ENCODE measurements at places on chromosomes 16 and 17.

DNA sequence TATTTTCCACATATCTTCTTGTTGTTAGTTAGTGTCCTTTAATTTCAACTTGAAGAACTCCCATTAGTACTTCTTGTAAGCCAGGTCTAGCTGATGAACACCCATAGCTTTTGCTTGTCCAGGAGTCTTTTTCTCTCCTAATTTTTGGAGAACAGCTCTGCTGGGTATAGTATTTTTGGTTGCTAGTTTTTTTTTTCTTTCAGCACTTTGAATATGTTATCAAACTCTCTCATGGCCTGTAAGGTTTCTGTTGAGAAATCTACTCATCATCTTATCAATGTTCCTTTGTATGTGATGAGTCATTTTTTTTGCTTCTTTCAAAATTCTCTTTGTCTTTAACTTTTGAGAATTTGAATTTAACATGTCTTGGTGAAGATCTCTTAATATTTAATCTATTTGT lies 31.8 kb upstream of the NKD1 start:
- DNase-seq, result no peak

DNA sequence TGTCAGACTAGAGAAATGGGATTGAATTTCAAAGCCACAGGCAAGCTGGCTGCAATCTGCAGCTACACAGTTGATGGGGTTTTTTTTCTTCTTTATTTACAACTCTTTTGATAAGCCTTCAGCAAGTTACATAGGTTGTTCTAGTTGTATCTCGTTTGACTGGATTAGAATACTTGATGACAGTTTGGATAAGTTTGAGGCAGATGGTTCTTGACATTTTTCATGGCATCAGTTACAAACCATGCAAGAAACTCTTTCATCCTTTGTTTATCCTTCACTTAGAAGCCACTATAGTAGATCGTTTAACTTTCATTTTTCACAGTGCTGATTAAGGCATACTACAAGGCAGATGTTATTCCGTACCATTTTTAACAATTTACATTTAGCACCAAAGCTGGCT lies 238.9 kb downstream of the TOX3 start:
- DNase-seq, result no peak

DNA sequence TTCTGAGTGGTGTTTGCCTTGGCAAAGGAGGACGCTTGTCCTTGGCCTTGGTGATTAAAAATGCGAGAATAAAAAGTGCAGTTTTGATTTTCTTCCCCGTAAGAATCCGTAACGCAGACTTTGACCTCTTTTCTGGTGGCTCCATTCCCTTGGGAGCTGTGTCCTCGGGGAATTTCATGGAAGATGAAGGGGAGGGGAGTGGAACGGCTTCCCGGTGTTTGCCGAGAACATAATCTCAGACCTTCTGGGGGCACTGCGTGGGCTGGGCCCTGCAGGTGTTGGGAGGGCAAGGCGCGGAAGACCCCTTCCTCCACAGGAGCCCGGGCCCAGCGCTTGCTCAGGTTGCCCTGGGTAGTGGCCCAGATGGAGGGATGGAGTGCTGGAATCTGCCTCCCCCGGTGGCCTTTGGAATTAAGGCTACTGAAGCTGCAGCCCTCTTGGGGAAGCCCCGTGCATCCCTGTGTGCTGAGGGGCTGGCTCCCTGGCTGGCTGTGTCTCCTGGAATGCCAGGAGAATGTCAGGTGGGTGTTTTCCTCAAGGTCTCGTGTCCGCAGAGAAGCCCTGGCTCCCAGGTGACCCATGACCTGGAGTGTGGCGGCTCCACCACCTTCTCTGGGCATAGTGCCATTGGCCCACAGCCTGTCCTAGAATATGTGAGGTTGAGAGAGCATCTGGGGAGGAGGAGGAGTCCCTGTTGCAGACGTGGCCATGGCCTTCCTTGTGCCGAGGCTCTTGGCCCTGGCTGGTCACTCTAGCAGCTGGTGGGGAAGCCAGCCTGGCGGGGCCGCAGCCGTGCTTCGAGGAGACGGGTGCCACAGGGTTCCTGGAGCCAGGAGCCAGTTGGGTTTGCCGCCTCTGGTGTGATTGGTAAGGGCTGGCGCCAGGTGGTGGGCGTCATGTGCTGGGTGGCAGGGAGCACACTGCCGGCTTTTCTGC lies 3.1 kb downstream of the BAIAP2 start:
- DNase-seq, result no peak

- peak; percentile 74 for DNase-seq
These were observed 641 bp downstream of the SBK1 start for GRCh38 chr16:28292731-28293600.

DNA sequence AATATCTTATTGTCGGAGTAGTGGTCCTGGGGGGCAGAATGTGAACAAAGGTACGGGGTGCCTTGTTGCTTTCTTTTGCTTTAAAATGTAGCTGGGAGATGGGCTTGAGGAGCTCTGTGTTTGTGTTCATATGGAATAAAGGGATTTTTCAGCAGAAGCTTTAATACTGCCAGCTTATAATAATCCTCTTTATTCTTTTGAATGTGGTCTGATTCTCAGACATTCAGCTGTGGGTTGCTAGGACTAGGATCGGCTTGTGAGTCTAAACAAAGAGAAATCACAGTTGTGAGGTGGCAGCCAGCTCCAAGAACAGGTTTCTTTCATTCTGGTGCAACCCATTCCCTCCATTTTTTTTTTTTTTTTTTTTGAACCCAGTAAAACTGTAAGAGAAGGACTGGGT lies 7.2 kb downstream of the MRPL58 start:
- DNase-seq, result no peak

DNA sequence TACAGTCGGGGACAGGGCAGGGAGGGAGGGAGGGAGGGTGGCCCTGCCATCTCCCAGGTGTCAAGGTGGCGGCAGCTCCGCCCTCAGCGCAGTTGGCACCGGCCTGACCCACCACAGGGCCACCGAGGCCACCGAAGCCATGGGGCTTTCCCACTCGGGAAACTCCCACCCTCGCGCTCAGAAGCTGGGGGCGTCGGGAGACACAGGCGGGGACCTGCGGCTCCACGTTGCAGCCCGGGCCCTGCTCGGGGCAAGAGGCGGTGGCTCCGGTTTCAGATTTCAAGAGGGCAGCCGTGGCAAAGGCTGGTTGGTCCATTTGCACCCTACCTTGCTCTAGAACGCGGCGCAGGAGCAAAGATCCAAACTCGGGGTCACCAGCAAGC lies 544 bp downstream of the CYB561 start:
- DNase-seq, result no peak

- no peak for DNase-seq
These were observed 16.5 kb downstream of the KATNIP start for GRCh38 chr16:27566417-27566816.

GRCh38 chr17:34712481-34713195 lies 133.3 kb downstream of the TMEM132E start:
- DNase-seq, result no peak

DNA sequence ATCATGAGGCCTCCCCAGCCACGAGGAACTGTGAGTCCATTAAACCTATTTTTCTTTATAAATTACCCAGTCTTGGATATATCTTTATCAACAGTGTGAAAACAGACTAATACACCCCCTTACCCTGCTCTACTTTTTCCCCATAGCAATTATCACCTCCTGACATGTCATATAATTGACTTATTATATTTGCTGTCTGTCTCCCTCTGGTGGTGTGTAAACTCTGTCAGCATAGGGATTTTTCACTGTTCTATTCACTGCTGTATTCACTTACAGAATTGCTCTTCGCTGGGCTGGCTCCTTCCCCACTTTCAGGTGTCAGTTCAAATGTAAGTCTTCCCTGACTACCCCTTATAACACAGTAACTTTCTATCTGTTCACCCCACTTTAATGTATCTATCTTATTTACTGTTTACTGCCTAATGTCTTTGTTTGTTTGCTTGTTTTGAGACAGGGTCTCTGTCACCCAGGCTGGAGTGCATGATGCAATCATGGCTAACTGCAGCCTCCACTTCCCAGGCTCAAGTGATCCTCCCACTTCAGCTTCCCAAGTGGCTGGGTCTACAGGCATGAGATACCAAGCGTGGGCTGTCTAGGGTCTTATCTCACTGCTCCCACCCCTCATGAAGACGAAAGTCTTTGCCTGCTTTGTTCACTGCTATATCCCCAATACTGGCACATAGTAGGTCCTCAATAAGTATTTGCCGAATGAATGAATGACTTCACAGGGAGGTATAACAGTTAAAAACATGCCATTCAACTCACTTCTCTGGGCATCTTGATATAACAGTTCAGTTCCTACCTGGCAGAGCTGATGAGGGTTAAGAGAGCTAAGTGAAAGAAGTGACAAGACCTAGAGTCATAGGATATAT lies 52.4 kb upstream of the CDH3 start:
- no peak for DNase-seq

DNA sequence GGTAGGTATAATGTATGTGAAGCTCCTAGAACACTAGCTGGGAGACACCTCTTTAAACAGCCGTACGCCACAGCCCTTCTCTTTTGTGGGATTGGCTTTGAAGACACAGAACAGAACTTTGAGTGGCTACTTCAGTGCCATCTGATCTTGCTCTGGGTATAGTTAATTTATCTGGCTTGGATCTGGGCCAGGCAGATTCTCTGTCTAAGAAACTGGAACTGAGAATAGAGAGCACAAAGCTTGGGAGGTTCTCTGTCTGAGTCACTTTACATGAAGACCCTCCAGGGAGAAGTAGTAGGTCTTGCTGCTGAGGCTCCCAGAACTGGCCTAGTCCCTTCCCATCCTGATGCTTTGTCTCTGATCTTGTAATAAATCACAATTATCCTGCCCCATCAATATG lies 721.0 kb upstream of the KIF2B start:
- no peak for DNase-seq

DNA sequence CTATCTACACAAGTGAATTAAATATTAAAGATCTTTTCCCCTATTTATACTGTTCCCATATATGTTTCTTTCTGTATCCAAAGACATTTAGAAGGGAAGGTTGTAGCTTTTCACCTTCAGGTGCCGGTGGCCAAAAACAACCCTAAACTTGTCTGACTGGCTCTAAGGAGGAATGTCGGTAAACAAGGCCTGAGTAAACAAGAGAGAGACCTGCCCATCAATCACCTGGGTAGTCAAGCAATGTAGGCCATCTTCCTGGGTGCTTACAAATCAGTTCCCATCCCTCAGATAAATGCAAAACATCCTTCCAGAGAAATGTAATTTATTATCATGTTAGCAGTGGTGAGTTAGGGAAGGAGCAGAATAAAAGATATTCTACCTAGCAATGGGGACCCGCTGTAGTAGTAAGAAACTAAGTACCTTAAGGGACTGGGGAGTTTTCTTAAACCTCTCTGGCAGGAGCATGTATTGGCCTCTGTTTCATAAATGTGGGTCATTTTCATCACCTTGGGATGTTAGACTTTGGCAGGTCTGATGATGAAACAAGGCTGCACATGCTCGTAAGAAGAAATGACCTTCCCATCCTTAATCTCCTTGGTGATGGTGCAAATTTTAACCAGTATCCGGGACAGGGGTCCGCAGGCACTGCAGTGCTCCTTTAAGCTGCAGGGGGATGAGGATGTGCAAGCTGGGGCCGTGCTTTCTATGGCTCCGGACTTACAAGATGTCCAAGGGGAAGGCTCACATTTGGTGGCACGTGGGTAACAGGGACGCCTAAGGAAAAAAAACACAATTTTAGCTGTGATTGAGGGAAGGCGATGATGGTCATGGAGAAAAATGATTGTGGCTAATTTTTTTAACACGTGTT lies 8.4 kb downstream of the KRT39 start:
- no peak for DNase-seq

- DNase-seq, result no peak
These were observed 17.0 kb upstream of the ITGAE start for GRCh38 chr17:3817851-3818605.

DNA sequence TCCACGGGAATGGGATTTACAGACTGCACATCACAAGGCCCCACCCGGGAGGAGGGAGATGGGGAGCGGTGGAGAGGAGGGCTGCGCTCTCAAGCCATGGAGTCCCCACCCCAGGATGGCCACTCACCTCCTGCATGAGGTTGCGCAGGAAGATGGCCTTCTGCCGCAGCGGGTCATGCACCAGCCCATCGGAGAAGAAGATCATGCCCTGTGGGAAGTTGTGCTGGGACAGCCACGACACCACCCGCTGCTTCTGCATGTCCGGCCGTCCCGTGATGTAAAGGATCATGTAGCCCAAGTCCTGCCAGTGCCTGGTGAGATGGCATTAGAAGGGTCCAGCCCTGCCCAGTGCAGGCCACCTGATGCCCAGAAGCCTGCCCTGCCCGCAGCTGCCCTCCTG lies 17.0 kb downstream of the PIMREG start:
- no peak for DNase-seq

DNA sequence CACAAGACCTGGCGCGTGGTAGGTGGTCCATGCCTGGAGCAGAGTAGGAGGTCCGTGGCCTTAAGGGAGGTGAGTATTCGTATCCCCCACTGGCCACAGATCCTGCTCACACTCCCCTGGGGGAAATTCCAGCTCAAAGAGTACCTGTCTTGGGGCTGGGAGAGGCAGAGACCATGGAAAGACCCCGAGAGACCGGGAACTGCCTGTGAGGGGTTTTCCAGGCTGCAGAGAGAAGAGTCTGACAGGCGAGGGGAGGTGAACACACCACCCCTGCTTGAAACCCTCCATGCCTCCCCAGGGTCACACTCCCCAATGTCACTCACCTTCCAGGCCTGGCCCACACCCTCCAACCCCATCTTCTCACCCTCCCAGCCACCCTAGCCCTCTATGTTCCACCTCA lies 12.6 kb upstream of the SNN start:
- no peak for DNase-seq

- DNase-seq, result no peak
These were observed 207.9 kb downstream of the SNX29 start for GRCh38 chr16:12184419-12184917.

- no peak for DNase-seq
These were observed 18.4 kb downstream of the SLC35G3 start for GRCh38 chr17:35175638-35176415.

- peak; percentile 42 for DNase-seq
These were observed 83.8 kb upstream of the CCL2 start for GRCh38 chr17:34171245-34171818.

DNA sequence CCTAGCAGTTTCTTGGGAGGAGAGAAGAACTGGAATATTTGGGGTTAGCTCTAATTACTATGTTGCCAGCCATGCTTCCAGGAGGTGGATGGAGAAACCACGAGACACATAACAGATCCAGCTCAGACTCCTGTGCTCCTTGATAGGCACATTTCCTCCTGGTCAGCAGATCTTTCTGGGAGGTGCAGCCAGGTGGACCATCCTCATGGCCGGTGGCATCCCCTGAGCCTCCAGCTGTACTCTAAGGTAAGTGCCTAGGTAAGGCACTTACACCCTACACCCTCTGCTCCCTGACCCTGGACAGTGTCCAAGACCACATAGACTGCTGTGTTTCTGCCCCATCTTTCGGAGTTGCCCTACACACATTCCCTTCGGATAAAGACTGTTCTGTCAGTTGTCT lies 27.1 kb upstream of the N4BP1 start:
- no peak for DNase-seq

DNA sequence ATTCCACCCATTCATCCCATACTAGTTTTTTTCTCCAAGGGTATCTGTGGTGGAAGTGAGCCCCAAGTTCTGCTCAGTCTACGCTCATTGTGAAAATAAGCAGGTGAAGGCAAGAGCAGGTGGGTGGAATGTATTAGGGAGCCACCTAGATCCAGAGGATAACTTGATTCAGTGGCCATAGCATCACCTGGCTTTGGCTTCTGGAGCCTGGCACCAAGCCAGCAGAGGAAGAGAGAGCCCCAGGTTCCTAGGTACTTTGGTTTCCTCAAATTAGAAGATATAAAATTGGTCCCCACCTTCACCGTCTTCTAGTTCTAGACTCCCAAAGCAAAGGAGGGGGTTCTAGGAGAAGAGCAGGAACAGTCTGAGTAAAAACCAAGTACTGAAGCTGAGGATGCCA lies 4.1 kb downstream of the FXR2 start:
- no peak for DNase-seq

- no peak for DNase-seq
These were observed 30.4 kb downstream of the SOCS3 start for GRCh38 chr17:78329263-78330059.
